ENCODE measurements at places on chromosomes 5 and 9.

DNA sequence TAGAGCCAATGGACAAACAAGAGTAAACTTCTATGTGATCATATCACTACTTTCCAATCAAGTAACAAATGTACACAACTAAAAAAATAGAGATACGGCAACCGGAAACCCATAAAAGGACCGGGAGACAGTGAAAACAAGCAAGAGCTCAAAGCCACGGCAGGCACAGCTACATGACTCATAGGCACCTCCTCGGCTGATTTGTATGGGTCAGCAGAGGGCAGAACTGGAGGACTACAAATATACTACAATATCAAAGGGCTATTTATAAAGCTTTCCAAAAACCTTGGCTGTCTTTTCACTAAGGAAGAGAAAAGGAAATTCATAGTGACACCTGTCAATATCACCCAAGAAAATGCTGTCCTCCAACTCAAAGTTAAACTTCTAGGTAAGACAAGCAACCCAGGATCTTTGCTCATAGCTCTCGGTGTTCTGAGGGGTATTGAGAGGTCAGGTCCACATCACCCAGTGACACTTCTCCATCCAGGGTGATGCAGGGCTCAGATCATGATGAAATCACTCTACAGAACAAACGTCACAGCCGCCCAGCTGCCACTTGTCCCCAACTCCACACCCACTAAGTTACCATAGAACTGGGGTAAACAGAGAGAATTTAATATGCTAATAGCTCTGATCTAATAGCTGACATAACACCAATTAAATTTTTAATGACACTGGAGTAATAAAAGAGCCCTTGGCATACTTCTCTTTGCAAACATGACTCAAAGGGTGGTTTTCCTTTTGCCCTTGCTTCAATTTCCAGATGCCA is 41.3 kb downstream of the PFDN1 start:
- DNase-seq: no peak

- no peak for DNase-seq
Measured at GRCh38 chr5:59259237-59259636, 634.3 kb downstream of the PDE4D start.

GRCh38 chr9:15570769-15571168 is 17.9 kb downstream of the CCDC171 start:
- no peak for DNase-seq

- DNase-seq: no peak
Measured at GRCh38 chr9:70112981-70113380, 69.3 kb downstream of the MAMDC2 start.

DNA sequence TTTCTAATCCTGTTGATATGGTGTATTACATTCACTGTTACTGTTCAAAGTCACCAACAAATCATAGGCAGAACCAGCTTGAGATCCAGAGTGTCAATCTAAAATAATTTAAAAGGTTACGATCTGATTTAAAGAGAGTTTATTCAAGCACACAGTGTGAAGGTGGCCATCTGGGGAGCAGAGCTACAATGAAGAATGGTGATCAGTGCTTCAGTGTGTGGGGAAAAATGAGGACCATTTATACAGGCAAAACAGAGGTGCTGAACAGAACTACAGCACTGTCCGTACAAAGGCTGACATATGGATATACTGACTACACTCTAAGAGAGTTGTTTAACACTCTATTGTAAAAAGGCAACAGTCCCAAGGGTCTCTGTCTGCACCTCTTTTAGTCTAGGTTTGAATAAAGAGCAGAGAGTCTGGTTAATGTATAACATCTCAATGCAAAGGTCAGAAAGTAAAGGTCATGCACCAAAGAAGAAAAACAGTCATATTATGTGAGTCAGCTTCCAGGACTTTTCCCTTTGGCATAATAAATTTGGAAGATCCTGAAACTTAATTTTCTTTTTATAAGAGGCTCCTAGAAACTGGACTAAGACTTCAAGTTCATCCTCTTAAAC is 29.7 kb upstream of the TDRD7 start:
- no peak for DNase-seq

GRCh38 chr5:35103637-35104299 is 56.0 kb upstream of the AGXT2 start:
- DNase-seq: no peak

DNA sequence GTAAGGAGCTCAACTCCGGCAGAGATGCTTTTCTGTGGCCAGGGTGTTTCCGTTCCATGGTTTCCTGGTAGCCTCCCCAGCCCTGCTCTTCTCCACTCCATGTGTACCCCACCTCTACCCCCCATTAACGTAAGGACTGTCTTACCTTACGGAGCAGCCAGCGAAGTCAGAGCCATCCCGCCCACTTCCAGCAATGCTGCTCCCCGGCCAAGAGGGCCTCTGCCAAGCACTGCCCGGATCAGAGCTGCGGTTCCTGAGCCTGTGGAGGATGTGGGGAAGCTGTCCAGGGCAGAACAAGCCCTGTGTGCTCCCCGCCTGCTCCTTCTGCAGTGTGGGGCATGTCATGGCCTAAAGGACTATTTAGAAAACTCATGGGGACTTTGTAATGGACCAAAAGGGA is 261.2 kb downstream of the GADD45G start:
- DNase-seq: no peak

GRCh38 chr5:56126487-56127179 is 106.5 kb downstream of the ANKRD55 start:
- no peak for DNase-seq

- DNase-seq: no peak
Measured at GRCh38 chr5:86885489-86886230, 267.9 kb downstream of the COX7C start.

GRCh38 chr9:78697618-78698017 is 400.7 kb downstream of the PSAT1 start:
- DNase-seq: no peak
